BJ (cell line): ENCODE measurements at places on chromosomes 16 and 17.

- no peak for DNase-seq
Measured at GRCh38 chr16:53803998-53804397, 100.0 kb downstream of the FTO start.

DNA sequence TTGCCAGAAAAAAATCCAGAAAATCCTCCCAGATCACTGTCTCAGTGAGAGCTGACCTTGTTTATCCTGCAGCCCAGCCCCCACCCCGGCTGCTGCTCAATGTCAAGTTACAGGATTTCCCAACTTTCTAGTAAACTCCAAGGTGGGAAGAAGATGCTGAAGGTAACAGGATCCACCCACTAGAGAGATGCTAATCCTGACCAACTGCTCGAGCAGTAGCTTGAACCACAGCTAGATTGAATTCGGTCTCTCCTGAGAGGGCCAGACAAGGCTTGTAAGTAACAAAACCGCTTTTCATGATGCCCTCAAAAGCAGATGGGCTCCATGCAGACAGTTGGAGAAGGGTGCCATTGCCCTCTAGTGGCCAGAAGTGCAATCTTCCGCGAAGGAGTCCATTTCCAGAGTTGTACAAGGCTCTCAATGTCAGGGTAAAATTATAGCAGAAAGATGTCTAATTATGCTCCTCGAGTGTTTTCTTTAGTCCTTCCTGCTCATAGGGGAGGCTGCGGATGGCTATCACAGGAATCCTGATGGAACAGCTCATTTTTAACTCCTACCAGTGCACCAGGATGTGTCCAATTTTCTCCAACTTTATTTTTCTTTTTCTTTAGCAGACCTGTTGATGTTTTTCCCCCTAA lies 3.9 kb downstream of the CDH11 start:
- peak; percentile 39 for DNase-seq

GRCh38 chr17:62098623-62099231 lies 33.6 kb upstream of the MED13 start:
- DNase-seq = no peak

GRCh38 chr17:65346166-65346565 lies 209.0 kb downstream of the RGS9 start:
- no peak for DNase-seq

DNA sequence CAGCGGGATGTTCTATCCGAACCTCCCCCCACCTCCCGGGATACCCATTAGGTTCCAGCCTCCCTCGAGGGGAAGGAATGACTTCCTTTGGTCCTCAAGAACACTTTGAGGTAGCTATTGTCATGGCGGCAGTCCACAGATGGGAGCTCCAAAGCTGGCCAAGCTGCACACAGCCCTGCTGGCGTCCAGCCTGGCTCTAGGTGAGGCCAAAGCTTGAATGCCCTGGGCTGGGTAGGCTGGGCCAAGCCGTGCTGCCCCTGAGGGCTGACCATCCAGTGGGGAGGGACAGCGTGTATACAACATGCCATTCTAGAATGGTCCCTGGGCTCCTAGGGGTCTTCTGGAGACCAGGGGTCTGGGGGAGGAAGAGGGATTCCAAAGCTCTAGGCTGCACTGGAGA lies 43.5 kb downstream of the PEMT start:
- DNase-seq = no peak

DNA sequence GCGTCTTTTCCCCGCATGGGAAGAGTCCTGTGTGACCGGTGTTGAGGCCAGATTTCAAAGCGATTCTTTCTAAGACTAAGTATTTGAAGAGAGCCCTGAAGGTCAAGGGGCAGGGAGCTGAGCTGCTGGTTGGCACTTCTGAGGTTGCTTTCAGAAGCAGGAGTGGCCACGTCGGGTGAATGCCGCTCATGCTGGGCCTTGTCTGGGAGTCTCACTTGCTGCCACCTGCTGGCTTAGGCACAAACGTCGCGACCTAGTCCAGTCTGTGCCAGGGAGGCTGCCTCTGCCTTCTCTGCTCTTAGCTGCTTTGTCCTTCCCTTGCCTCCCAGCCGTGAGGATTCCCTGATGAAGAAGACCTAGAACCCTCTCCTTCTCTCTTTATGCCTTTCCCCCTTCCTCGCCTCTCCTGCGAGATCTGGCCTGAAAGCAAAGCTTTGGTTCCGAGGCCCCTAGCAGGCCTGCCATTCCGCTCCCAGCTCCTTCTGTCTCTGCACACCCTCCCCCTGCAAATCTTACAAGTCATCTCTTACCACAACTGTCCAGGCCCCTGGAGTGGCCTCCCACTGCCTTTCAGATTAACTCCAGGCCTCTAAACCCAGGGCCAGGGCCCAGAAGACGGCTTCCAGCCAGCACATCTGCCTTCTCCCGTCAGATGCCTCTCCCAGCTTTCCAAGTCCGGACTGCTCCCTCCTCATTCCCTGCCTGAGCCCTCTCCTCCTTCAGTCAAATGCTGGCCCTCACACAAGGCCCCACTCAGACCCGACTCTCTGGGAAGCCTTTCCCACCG lies 11.4 kb downstream of the CTNS start:
- no peak for DNase-seq

DNA sequence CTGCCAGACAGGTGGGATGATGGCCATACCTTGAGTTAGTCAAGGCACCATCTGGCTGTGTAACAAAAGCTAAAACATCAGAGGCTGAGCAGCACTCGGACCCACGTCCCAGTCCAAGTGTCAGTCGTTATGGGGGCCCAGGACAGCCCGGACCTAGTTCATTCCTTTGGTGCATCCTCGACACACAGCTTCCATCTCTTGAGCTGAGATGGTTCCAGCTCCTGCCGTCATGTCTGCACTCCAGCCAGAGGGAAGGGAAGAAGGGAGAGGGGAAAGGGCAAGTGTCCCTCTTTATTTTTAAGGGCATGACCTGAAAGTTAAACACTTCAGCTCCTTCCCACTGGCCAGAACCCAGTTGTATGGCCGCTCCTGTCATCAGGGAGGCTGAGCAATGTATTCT lies 218.0 kb downstream of the SEC14L1 start:
- no peak for DNase-seq

GRCh38 chr16:51071326-51071725 lies 79.7 kb downstream of the SALL1 start:
- DNase-seq = no peak
